Activated naive CD4-positive, alpha-beta T cell (primary cell): ENCODE measurements at places on chromosomes 12 and 14.

DNA sequence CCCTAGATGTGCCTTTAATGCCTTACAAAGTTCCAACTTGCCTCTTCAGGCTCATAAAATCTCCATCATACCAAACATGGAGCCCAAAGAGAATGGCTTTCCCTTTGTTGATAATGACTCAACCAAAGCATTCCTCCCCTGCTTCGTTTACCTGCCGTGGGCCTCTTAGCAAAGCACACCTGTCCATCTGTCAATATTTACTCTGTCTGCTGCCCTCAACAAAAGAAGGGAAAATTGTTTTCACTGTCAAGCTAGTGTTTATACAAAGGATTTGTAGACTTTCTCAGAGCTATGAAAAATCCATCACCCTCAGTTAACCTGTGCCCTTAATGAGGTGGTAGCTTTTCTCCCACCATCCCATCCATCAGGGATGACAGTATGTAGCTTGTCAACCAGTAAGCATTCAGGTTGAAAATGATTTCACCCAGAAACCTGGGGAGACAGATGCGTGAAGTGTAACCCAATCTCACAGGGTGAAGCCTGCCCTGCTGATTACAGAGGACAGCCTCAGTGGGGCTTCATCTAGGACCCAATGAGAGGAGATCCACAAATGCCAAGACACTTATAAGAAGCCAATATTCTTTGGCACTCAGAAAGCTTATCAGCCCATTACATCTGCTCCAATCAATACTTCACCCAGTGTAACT lies 278.1 kb downstream of the NUAK1 start:
- no peak for DNase-seq

GRCh38 chr14:95319312-95320077 lies at the start of gene CLMN:
Gene CLMN, minus strand, starts transcription at chr14:95319908. Its CDS starts 116 bp downstream, at chr14:95319792.
- peak; percentile 31 for DNase-seq

- no peak for DNase-seq
Measured at GRCh38 chr14:104805326-104805678, 4.4 kb downstream of the ZBTB42 start.

DNA sequence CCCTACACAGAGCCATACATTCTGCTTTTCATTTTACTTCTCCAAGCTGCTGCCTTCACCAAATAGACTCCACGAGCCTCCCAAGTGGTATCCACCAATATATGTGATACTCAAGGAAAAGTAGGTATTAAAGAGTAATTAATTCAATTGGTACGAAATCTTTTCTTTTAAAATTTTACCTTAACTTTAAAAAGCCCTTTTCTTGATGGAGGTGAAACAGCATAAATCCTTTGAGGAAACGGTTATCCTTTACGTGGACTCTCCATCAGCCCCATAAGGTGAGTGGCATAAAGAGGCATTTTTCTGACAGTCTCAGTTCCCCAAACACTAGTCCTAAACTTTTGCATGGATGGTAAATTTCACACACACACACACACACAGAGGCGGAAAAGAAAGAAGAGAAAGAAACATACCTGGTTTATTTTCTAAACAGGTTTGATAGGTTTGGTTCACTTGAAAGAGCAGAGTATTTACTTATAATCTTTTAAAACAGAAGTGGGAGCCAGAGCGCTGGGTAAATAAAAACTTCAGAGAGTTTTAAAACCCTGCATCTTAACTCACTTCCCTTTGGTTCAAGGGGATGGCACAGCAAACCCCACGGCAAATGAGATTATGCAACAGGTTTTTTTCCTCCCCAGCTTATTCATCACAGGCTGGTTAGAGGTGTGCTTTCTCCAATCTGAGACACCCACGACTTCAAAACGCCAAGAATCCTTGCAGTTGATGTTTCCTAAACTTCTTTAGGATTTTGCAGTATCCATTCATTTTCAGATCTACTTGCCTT lies 1.9 kb downstream of the DUSP16 start:
- no peak for DNase-seq

DNA sequence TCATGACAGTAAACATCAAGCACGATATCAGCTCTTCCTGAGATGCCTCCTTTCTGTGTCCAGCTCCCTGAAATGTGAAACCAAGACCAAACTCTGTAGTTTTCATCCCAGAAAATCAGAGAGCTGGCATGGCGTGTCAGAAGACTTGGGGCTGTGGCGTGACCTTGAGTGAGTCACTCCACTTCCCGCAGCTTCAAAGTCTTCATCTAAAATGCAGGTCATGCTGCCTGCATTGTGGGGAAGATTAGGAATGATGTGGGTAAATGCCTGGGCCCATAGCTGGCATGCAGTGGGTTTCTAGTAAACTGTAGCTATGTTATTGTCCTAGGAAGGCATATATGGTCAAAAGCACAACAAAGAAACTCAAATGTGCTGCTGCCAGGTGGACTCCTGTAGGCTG lies 28.8 kb downstream of the OAS2 start:
- DNase-seq, result no peak

DNA sequence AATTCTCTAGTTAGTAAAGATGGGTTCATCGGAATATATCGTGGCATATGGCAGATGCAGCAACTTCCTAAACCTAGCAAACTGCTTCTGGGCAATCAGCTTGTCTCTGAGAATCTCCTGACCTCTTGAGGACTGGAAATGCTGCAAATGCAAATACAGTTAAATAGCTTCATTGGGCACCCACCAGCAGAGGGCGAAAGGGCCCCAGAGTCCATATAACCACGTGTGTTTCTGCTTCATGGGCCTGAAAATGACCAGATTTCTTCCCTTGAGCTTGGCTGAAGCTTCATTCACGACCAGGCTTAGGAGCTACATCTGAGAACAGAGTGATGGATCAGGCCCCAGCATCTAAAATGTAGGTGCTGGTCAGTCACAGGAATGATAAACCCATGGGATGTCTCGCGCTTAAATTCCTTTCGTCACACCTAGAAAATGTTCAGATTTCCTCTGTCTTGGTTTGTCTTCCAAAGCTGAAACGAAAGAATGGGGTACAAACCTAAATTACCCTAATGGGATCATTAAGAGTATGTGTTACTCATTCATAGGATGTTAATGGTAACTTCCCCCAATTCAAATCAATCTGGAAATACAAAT lies 1482.5 kb upstream of the TMEM132C start:
- DNase-seq, result no peak

DNA sequence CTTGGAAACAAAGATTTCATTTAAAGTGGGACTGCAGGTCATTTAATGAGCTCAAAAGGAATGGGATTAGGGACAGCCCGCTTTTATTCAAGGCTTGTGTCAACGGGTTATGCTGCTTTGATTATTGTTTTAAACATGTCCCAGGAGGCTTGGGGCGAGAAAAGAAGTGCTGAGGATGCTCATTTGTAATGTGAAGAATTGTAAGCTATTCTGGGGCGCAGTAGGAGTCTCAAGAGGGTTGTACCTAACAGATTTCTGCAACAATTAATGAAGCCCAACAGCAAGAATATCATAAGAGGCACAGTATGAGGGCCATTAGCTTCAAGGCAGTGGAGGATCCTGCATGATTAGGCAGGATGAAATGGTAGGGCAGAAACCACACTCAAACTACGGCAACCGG lies 122.5 kb downstream of the KTN1 start:
- DNase-seq, result no peak

- no peak for DNase-seq
Measured at GRCh38 chr12:26297396-26298070, 102.2 kb downstream of the SSPN start.
